ENCODE measurements at places on chromosomes 7 and 10. TPM values are rescaled to one million over a fixed set of nuclear protein-coding genes. Genes with fewer than 3 reads are reported as not detected.

The GNAT3 gene
- polyA plus RNA-seq, result not detected

The SPDYE6 gene
- not detected for polyA plus RNA-seq

The UROS gene
- polyA plus RNA-seq, result 39.0 TPM

The FEZF1 gene
- polyA plus RNA-seq, result 1.0 TPM
